Coronary artery (tissue), 2 donors: ENCODE measurements at places on chromosomes 12 and 14.

GRCh38 chr14:103190741-103191140 lies 67.5 kb downstream of the TNFAIP2 start:
- no peak for DNase-seq

GRCh38 chr12:125243811-125244210 lies 178.6 kb downstream of the AACS start:
- no peak for DNase-seq

DNA sequence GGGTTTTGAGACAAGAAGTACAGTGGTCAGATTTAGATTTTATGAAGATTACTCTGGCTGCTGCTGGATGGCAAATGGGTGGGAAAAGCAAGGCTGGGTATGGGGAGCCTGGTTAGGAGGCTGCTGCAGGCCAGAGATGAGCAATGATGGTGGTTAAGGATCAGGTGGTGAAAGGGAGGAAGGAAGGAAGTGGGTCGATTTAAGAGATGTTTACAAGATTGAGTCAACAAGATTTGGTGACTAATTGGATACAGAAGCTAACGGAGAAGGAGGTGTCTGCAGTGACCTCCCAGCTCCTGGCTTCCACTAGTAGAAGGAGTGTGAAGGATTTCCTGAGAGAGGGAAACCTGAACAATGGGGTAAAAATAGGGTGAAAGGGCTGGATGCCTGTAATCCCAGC lies 18.7 kb downstream of the NOS1 start:
- DNase-seq, result no peak

GRCh38 chr12:106247674-106248311 lies at the start of gene CKAP4:
Gene CKAP4 (minus strand): TSS chr12:106248020. CDS start chr12:106247851, 169 bp downstream.
- DNase-seq, result peak; percentile 90

- DNase-seq, result no peak
Observed at GRCh38 chr14:54299410-54300363, 97.1 kb upstream of the CDKN3 start.

DNA sequence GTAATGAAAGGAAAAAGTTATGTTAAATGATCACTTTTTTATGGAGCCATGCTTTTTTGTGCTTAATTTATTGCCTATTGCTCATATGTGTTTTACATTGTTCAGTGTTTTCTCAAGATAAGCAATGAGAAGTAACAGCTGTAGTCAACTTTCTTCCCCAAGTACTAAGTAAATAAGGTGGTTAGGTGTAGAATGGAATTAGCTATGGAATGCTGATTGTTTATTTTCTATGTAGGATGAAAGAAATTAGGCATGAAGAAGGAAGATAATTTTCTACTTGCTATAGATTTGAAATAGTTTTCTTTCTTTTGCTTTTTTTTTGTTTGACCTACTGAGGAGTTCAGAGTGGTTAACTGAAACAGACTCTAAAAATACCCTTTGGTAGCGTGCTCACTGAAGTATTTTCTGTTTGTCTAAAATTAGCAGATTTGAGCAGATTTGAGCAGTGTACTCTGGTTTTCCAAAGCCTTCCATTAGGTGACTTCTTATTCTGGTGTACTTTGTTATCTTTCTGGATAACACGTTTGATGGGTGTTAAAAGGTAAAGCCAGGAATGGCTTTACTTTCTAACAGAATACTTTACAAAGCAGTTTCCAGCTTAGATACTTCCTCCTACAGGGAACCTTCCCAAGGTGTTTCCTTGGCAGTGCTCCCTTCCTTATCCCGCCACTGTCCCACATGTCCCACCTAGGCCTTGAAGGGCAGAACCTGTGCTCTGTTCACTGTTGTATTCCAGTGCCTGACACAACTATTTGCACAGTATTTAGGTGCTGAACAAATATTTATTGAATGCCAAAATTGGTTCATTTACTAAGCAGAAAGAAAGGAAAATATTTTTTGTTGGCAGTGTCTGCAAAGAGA lies 56.0 kb downstream of the RASSF3 start:
- DNase-seq, result no peak

DNA sequence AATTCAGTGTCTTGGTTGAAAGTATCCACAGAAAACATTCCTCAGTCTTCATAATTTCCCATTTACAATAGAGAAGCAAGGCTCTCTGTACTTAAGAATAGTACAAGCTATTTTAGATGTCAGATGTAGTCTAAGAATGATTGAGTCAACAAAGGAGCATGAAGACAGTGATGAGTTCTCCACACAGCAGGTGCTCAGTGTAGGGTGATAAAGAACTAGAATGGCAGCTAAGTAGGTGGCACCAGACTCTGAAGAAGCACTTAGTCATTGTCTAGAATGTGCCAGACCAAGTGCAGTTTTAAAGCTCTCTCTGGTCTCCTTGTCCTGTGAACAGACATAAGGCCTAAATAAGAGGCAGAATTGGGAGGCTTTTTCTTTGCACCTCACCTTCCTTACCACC lies 504.6 kb downstream of the NRXN3 start:
- no peak for DNase-seq

DNA sequence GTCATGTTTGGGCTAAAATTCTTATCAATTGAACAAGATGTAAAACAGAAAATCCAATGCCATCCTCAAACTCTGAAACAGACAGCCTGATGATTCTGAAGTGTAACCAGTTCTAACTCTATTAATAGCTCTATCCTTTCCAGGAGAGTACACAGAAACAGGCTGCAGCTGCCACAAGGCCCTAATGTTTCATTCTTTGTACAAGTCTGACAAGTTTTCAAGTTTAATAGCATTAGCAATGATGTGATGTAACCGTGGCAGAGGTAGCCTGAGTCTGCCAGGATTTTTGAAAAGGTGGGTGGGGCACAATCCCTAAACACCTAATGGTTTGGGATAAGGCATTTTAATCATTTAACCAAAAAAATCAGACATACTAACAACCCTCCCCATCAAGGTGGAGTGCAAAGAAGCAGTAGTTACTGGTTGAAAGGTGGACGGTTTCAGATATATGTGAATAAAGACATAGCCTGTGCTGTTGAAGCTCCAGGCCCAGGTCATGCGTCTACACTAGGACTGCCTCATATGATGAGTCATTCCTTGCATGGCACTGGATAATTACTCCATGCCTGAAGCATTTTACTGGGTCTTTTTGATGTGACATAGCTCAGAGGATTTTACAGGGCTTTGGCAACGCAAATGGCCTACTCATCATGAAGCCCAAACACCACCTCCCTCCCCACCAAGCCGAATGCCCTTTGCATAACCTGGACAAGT lies 145.1 kb upstream of the GRIP1 start:
- no peak for DNase-seq

DNA sequence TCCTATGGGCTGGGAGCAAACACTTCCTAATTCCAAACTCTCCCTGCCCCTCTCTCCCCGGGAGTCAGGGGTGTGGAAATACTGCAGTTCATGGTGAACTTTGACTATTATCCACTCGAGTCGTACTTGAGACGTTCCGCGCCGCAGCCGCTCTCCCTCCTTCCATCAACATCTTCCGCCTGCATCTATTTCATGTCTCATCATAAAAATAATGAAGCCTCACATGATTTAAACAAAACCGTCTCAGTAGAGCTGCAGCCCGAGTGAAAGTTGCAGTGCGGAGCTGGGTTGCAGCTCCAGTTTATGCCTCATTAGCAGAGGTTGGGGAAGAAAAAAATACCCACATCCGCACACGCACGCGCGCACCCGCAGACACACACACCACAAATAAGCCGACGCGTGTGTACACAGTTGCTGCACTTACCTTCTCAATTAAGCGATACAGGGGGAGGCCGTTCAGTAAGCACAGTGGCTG lies 283 bp downstream of the LMO3 start:
- DNase-seq, result no peak

- DNase-seq, result no peak
Observed at GRCh38 chr12:120965534-120966091, 12.7 kb upstream of the HNF1A start.

DNA sequence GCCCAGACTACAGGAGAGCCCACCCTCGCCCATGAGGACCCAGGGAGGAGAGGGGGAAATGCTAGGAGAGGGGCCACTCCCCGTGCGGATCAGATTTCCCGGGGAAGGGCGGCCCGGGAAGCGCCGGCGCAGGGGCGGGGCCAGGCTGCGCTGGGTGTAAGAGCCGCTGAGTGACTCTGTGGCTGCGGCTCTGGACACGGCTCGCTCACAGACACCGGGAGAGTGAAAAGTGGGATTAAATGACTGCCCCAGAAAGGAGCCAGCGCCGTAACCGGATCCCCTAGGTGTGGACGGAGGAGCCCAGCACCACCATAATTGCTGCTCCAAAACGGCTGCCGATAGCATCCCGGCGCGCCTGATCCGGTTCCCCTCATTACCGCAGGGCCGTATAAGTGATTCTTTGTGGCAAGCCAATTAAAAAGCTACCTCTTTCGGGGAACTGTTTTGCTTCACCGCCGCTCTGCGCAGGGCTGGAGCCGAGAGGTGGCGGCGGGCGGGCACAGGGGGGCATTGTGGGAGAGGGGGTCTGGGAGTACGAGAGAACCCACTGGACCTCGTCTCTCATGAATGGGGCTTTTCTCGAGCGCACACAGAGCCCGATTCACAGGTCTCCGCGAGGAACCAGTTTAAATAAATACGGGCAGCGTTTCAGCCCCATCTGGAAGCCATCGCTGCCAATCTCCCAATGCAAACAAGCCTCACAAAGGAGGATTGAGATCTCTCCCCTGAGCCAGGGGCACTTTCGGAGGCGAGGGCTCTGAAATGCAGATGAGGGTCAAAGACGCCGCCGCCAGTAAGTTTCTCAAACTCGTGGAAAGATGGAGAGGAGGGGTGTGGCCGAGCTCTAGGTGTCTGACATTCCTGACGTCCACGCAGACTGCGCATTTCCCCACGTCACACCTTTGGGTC lies 2.5 kb downstream of the COL2A1 start:
- DNase-seq, result no peak
